WTC11 (cell line): ENCODE measurements at places on chromosomes 6 and 20.

DNA sequence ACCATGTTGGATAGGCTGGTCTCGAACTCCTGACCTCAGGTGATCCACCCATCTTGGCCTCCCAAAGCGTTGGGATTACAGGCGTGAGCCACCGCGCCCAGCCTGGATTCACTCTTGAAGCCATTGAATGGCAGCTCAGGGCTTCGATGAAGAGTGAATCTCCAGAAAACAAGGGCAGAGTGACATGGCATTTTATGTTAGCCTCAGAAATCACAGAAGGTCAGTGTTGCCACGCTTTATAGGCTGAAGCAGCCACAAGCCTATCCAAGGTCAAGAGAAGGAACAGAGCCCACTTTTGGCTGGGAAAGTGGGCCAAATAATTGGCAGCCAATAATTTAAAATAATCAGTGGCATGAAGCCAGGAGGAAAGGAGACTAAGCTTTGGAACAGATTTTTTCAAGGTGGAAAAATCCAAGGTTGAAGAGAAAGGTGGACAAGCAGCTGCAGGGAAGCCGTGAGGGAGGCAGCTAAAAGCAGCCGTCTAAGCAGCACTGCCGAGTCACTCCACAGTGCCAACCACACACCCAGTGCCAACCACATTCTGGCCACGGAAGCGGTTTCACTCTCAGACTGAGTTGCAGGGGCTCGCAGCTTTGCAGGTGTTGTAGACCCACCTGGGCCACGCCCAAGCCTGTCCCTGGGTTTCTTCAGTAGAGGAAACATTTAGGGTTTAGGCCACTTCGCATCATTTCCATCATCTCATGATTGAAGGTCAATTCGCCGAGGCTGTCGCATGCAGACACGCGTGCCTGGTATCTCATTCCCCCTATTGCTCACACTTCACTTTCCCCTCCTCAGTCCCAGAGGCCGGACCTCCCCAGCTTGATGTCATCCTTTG, 17.4 kb upstream of the AVP start:
- DNase-seq, result no peak

- DNase-seq, result no peak
Measured at GRCh38 chr20:21570285-21570992, 56.6 kb upstream of the NKX2-2 start.

- DNase-seq, result no peak
Measured at GRCh38 chr20:23257106-23257761, 93.4 kb upstream of the NXT1 start.

DNA sequence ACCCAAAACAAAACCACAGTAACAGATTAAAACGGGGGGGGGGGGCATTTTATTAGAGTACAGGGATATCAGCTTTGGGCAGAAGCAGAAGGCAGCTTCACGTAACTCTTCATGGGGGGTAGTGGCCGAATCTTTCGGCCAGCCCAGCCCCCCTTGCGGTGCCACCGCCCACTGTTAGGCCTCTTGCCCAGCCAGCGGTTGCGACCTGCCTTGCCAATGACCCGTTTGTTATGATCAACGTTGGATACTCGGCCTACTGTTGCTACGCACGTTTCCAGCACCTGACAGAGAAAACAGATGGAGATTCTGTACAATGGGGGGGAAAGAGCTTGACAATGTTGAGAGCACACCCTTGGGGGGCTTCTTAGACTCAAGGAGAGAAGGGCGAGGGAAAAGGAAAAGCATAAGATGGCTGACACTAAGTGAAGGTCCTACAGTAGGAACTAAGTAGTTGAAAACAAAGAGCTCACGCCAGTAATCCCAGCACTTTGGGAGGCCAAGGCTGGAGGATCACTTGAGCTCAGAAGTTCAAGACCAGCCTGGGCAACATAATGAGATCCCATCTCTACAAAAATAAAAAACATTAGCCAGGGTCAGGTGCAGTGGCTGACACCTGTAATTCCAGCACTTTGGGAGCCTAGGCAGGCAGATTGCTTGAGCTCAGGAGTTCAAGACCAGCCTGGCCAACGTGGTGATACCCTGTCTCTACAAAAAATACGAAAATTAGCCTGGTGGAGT, 724 bp upstream of the CUL7 start:
- no peak for DNase-seq

DNA sequence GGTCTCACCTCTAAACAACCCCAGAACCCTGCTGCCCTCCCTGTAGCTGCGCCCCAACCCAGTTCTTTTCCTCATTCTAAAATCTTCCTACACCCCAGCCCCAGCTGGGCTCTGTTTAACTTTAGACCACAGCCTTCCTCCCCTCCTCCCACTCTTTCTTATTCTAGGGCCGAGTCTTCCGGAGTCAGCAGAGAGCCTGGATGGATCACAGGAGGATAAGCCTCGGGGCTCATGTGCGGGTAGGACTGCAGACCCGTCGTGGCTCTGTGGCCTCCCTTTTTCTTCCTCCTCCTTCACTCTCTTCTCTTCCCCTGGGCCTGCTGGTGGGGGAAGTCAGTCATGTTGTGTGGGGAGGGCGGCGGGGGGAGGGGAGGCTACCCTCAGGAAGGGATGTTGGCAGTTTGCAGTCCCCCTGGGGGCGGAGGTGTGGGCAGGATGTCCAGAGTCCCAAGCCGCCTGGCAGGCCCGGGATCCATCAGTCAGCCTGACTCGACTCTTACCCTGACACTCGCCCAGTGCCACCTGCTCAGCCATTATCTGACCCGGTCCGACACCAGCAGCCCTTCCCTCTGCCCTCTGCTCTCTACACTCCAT, 8.1 kb downstream of the CAPN11 start:
- DNase-seq, result peak; percentile 39

DNA sequence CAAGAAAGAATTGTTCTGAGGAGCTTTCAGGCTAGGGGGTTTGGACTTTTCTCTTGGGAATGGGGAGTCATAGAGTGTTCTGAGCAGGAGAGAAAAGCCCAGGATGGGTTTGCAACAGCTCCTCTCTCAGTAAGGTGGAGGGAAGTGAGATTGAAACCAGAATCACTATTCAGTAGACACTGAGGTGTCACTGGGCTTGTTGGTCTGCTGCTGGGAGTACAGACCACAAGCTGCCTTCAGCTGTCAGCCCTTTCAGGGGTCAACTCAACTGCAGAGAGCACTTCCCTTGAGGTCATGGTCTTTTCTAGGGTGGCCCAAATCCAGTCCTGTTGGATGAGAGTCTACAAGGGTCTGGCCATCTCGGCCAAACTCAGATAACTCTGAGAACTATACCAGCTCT, 12.9 kb upstream of the FOXA2 start:
- no peak for DNase-seq

GRCh38 chr6:47180633-47181032, 129.1 kb downstream of the TNFRSF21 start:
- no peak for DNase-seq

DNA sequence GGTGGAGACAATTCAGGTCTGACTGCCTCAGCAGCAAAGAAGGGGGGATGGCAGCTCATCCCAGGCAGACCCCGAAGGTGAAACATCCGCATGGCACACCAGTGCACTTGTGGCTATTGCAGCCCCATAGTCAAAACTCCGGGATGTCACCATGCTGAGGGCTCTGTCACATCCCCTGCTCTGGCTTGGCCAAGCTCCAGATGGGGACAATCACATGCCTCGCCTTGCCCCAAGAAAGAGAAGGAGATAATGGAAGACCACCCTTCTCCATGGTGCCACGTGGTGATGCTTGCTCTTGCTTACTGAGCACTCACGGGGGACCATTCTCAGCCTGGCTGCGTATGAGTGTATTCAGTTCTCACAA, 60.2 kb downstream of the RBM38 start:
- no peak for DNase-seq

DNA sequence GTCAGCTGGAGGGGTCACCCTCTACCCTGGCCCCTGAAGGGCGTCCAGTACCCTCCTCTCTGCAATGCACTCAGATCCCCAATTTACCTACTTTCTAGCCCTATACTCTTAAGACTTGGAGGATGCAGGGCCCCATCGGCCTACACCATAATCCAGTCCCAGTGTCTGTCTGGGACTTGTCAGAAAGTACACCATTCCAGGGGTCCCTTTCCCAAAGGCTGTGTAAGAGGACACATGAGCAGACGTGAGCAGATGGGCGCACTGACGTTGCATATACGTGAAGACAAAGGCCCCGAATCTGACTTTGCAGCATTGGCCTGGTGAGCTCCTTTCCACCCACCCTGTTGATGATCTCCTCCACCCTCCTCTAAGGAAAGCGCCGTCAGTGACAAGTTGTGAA, 20.9 kb upstream of the SMOC2 start:
- DNase-seq, result no peak

DNA sequence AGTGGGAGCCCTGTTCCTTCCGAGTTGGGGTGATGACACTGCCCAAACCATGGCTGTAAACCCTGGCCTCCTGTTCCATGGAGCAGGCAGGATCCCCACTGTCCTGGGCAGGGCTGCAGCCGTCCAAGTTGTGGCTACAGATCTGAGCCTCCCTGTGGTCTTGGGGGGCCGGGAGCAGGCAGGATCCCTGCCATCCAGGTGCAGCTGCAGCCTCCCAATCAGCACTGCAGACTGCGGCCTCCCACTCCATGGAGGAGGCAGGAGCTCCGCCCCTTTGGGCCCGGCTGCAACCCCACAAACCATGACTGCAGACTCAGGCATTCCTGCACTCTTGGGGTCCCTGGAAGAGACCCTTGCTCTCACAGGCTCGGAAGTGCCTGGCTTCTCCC, 872.1 kb upstream of the GJE1 start:
- DNase-seq, result no peak

DNA sequence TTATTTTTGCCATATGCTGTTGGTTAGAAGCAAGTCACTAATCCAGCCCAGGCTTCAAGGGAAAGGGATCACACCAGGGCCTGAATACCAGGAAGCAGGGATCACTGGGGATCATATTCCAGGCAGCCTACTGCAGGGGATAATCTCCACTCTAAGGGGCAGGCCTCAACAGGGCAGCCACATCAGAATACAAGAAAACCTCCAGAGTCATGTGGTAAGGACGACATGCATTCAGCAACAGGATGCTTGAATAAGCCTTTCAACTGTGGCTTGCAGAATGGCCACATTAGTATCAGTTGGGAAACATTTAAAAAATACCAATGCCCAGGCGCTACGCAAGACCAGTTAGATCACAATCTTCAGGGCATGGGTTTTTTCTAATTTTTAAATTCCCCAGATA, 109.1 kb downstream of the LY86 start:
- no peak for DNase-seq

GRCh38 chr6:47335466-47335865, 25.8 kb upstream of the TNFRSF21 start:
- DNase-seq, result no peak

- DNase-seq, result no peak
Measured at GRCh38 chr6:167577891-167578361, 248.8 kb upstream of the AFDN start.

DNA sequence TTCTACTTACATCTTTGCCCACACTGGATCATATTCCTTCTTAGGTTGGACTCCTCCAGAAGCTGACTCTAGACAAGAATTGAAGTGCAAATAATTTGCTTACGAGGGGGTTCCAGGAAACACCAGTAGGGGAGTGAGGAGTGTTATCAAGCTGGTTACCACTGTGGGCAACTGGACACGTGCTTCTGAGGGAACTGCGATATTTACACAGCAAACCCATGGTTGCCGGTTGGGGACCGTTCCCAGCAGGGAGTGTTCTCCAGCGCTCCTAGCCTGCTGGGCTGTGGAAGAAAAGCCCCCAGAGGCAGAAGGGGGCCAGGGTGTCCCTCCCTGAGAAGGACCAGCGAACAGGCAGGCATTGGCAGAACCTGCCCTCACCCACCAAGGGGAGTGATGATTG, 21.7 kb downstream of the MDFI start:
- DNase-seq, result no peak

GRCh38 chr20:64049878-64050260, 430 bp upstream of the SOX18 start:
- DNase-seq, result no peak

GRCh38 chr6:134168590-134169208, 116.3 kb upstream of the SLC2A12 start:
- DNase-seq, result no peak

DNA sequence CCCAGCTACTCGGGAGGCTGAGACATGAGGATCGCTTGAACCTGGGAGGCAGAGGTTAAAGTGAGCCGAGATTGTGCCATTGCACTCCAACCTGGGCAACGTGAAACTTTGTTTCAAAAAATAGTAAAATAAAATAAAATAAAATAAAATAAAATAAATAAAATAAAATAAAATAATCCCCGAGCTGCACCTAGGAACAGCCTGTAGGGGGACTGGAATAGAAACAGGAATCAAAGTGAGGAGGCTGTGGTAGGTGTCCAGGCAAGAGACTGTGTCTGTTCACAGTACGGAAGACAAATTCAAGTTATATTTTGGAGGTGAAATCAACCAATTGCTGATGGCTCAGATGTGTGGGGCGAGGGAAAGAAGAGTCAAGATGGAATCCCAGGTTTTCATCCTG, 86.2 kb downstream of the KCNB1 start:
- no peak for DNase-seq

DNA sequence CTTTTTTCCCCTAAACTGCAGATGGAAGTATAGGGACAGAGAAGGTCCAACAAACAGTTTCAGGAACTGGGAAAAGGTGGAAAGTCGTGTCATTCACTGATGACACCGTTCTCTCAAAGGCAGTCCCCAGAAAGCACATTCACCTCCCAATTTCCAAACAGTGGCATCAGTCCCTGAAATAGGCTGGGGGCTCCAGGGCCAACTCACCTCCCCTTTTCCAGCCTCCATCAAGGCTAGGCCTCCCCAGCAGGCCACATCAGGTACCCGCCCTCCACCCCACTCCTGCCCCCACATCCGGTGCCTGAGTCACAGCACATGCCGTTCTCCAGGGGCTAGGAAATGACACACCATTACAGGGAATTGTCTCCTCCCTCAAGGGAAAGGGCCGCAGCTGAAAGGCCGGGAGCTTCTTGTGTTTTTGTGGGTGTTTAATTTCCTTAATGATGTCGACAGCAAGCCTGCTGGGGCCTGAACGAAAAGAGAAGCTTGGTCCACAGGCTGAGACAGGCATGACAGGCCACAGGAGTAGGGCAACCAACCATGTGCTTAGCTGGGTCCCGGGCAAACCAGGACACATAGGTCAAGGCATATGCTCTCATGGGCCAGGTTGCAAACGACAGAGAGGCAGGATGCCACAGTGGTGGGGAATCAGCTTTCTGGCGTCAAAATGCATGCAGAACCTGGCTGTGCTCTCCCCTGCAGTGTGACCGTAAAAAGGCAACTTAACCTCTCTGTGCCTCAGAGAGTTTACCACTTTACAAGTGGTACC, 39.2 kb downstream of the ZMYND8 start:
- DNase-seq, result peak; percentile 26

- DNase-seq, result peak; percentile 45
Measured at GRCh38 chr6:133241901-133242636, 912 bp downstream of the EYA4 start.

- no peak for DNase-seq
Measured at GRCh38 chr20:62692176-62692575, 16.5 kb upstream of the NTSR1 start.
